Osteocyte (in vitro differentiated cells): ENCODE measurements at places on chromosomes 16 and 17. TPM values are rescaled to one million over a fixed set of nuclear protein-coding genes. Genes with fewer than 3 reads are reported as not detected.

The C17orf67 gene
- 1.6 and 2.4 TPM in 2 replicates for total RNA-seq

The NR1D1 gene
- total RNA-seq: 6.1 and 6.9 TPM in 2 replicates

The TRIM25 gene
- 28.1 and 35.1 TPM in 2 replicates for total RNA-seq

The DCUN1D3 gene
- 19.3 and 19.6 TPM in 2 replicates for total RNA-seq

The DPEP3 gene
- total RNA-seq: not detected in 2 replicates

The GALR2 gene
- not detected in 2 replicates for total RNA-seq

The LRRC75A gene
- 1.8 and 2.0 TPM in 2 replicates for total RNA-seq

DNA sequence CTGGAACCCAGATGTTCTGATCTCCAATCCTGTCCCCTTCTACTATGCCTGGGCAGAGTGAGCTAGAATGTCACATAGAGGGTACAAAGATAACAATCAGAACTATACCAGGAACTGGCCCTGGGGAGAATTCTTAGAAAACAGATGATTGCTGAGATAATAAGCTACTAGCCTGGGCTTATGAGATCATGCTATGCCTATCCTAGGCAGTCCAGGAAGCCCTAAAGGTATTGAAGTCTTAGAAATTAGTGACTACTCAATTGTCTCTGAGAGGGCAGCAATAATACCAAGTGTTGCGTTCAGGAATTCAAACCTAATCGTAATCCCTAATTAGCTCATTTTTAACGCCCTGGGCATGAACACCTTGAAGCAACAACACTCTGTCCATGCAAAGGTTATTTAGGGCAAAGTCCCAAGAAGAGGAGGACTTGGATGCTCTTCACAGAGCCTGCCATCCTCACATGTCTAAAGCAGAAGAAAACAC, 77.1 kb downstream of the MMD start:
- peaks cover 19% of the 10 kb centered on the region for H3K27me3 ChIP-seq
- H3K4me3 ChIP-seq: no peak overlapping the region
- H3K36me3 ChIP-seq: no peaks in the 10 kb centered on the region
- no peaks in the 10 kb centered on the region for H3K4me1 ChIP-seq
- no peak overlapping the region for H3K27ac ChIP-seq

- H3K36me3 ChIP-seq: peaks cover 20% of the 10 kb centered on the region
- no peaks in the 10 kb centered on the region for H3K27me3 ChIP-seq
- no peak overlapping the region for H3K4me3 ChIP-seq
- no peak overlapping the region for H3K27ac ChIP-seq
- no peak for DNase-seq
Observed at GRCh38 chr16:84570739-84571403, 47.0 kb downstream of the COTL1 start.

DNA sequence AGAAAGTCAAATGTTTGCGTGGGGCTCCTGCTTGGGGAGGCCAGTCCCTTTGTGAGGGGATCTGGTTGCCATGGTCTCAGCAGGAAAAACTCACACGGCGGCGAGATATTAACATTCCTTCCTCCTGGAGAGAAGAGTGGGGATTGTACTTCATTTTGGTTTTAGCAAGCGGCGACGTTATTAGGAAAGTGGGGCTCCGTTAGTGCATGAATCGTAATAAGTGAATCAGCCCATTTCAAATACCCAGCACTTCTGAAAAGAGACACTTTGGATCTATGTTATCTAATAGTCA, 41.6 kb upstream of the METRNL start:
- peaks cover 34% of the 10 kb centered on the region for H3K36me3 ChIP-seq
- peak; percentile 51 for DNase-seq
- no peaks in the 10 kb centered on the region for H3K27me3 ChIP-seq
- no peak overlapping the region for H3K4me3 ChIP-seq

DNA sequence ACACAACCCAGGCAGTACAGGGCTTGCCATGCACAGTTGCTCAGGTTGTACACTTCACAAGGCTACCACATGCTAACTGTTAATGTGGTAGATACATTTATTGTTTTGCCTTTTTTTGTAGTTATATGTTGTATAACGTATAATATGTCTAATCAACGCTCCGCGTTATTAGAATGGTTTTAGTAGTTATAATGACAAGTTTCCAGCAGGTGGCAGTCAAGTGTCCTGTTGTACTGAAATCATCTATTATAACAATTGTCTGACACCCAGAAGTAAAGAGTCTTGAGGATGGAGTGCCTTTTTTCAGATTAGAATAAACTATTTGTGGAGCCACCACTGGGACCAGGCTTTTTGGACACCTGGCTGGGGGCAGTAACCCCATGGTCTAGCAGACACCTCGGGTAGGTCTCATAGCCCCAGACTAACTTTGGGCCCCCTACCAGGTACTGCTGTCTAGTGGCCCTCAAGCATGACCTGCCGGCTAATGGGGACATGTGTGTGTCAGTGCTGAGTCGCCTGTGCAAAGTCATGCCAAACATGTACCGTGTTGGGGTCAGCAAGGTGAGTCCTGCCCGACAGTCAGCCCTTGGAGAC, 32.8 kb downstream of the MYO15A start:
- DNase-seq: no peak
- H3K27ac ChIP-seq: no peak overlapping the region
- no peaks in the 10 kb centered on the region for H3K36me3 ChIP-seq
- no peak overlapping the region for H3K4me3 ChIP-seq
- no peaks in the 10 kb centered on the region for H3K27me3 ChIP-seq

GRCh38 chr17:60864708-60865005, 187.0 kb downstream of the BCAS3 start:
- H3K36me3 ChIP-seq: peaks cover 5% of the 10 kb centered on the region
- H3K4me1 ChIP-seq: no peaks in the 10 kb centered on the region
- no peak overlapping the region for H3K4me3 ChIP-seq
- no peaks in the 10 kb centered on the region for H3K27me3 ChIP-seq

DNA sequence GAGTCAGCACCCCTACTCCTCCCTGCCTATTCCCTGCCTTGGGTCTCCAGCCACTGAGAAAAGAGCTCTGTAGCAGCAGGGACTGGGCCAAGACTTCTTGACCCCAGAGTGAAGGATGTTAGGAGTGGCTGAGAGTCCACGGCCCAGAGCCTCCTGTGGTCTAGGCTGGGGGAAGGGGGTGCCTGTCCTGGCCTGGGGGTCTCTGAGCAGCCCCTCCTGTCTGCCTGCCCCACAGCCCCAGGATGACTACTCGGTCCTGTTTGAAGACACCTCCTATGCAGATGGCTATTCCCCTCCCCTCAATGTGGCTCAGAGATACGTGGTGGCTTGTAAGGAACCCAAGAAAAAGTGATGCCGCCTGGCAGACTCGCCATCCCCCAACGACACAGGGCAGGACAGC, 5.5 kb downstream of the SULT1A2 start:
- no peak for DNase-seq
- no peaks in the 10 kb centered on the region for H3K27me3 ChIP-seq
- no peak overlapping the region for H3K4me3 ChIP-seq

DNA sequence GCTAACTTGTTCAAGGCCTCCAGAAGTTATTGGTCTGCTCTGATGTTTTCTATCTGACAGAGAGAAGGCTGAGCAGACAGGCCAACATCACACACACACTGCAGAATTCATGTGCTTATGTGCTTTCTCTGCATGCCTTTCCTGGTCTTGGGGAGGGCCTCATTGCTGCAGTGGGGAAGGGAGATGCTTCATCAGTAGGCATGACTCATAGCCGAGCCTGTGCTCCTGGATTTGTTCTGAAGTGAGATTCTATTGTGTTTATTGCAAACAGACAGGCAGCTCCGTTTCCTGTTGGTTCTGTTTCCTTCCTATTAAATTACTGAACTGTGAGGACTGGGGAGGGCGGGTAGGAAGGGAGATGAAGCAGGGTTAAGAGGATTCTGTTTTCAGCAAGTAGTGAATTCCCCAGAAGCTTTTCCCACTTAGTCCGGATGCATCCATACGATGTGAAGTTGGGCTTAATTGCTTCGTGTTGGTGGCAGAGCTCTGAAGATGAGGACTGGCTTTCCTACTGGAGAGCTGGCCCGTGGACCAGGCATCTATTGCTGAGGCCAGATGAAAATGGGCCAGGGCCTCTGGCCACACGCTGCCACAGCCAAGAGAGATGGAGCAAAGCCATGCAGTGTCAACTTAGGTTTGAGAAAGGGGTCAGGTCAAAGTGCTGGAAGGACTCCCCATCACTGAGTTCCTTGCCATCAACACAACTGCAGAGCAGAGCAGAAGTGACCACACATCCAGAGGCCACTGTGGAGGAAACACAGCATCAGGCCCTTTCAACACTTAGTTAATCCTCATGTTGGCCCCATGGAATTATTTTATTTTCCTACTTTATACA, 179.3 kb downstream of the UTP18 start:
- H3K36me3 ChIP-seq: no peaks in the 10 kb centered on the region
- H3K4me1 ChIP-seq: no peaks in the 10 kb centered on the region
- no peak overlapping the region for H3K4me3 ChIP-seq
- DNase-seq: peak; percentile 64
- H3K27ac ChIP-seq: no peak overlapping the region

DNA sequence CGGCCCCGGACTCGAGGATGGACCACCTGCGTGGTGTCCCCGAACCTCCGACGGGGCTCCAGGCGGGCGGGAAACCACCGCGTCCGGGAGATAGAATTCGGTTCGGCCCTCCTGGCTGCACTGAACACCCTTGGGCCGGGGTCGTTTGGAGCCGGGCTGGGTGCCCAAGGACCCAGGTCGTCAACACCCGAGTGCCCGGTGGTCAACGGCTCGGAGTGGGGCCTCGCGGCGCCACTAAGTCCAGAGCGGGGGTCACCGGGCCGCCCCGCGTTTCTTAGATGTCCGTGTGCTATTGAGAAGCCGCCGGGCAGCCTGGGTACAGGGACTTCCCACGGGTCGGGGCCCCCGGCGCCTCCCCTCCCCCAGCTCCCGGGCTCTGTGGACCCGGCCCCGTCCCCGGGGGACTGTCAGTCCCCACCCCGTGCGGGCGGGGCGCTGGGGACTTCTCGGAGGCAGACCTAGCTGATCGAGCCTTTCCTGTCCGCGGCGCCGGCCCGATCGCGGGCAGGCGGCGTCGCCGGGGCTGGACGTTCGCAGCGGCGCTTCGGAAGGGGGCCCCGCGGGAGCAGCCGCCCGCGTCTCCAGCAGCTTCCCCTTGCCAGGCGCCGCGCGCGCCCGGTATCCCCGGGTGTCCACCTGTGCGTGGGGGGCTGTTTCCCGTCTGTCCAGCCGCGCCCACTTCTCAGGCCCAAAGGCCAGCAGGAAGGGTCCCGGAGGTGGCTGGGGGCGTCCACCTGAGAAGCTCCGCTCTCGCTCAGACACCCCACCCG, 655 bp upstream of the NPTX1 start:
- H3K4me1 ChIP-seq: peaks cover 10% of the 10 kb centered on the region
- no peaks in the 10 kb centered on the region for H3K36me3 ChIP-seq
- DNase-seq: no peak
- peaks cover 40% of the 10 kb centered on the region for H3K27me3 ChIP-seq
- H3K27ac ChIP-seq: no peak overlapping the region

DNA sequence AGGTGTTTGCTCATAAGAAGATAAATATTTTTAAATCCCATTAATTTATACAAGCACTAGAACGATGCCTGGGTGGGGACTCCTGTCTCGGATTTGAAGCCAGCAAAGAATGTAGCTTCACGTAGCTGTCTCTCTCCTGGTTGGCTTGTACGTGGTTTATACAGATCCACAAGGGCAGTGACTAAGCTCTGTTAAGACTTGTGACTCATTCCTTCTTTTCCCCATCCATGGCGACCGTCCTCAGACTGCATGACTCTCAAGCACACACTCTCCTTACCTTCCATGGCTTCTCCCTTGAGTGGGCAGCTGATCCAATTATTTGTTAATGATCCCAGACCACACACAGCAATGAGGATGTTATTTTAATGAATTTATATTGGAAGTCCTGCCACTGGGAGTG, 679.7 kb upstream of the SOX9 start:
- H3K27ac ChIP-seq: no peak overlapping the region
- DNase-seq: no peak
- H3K36me3 ChIP-seq: no peaks in the 10 kb centered on the region
- H3K4me1 ChIP-seq: peaks cover 47% of the 10 kb centered on the region
- H3K27me3 ChIP-seq: no peaks in the 10 kb centered on the region

- H3K4me1 ChIP-seq: peaks cover 12% of the 10 kb centered on the region
- H3K27me3 ChIP-seq: no peaks in the 10 kb centered on the region
- H3K36me3 ChIP-seq: peaks cover 13% of the 10 kb centered on the region
- no peak overlapping the region for H3K4me3 ChIP-seq
- DNase-seq: no peak
Observed at GRCh38 chr17:57995076-57995956, 7.3 kb upstream of the VEZF1 start.

DNA sequence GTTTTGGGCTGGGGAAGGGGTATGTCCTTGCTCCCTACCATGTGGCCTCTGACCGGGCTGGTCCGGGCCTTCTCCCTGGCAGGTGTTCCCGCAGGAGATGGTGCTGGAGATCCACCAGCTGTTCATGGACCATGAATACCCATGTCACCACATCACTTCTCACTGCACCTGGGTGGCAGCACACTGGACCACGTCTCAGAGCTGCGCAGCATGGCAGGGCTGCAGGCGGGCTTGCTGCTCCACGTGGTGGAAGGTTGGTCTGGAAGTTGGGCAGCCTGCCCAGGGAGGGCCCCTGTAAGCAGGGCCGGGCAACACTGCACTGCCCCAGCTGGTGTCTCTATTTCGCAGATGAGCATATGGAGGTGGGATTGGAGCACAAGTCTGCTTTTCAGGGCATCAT, 169.5 kb upstream of the ZNF267 start:
- peaks cover 10% of the 10 kb centered on the region for H3K4me1 ChIP-seq
- no peak overlapping the region for H3K4me3 ChIP-seq
- no peak overlapping the region for H3K27ac ChIP-seq
- peaks cover 19% of the 10 kb centered on the region for H3K36me3 ChIP-seq
- no peak for DNase-seq

GRCh38 chr17:42179911-42180410, 981 bp downstream of the KCNH4 start:
- peaks cover 54% of the 10 kb centered on the region for H3K27me3 ChIP-seq
- H3K36me3 ChIP-seq: no peaks in the 10 kb centered on the region
- H3K4me3 ChIP-seq: no peak overlapping the region
- no peak for DNase-seq
- H3K4me1 ChIP-seq: peaks cover 23% of the 10 kb centered on the region

DNA sequence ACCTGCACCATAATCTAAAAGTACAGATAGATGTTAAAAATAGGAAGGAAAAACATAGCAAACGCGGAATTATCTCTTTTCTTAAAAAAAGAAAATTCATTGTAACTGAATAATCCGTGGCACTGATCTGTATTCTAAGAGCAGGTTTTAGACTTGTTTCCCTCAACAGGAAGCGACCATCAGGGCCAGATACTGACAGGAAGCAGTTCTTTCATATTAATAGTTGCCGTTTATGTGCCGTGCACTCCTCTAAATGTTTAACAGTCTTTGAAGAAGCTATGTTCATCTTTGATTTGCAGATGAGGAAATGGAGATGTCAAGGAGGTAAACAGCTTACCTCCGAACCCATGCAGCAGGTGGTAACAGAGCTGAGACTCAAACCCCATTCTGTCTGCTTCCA, 23.6 kb downstream of the DYNLRB2 start:
- no peak overlapping the region for H3K4me3 ChIP-seq
- no peaks in the 10 kb centered on the region for H3K4me1 ChIP-seq
- peaks cover 3% of the 10 kb centered on the region for H3K27me3 ChIP-seq
- DNase-seq: no peak

GRCh38 chr17:13909901-13910519, 159.3 kb upstream of the COX10 start:
- no peaks in the 10 kb centered on the region for H3K36me3 ChIP-seq
- no peaks in the 10 kb centered on the region for H3K4me1 ChIP-seq
- no peaks in the 10 kb centered on the region for H3K27me3 ChIP-seq
- H3K27ac ChIP-seq: no peak overlapping the region
- H3K4me3 ChIP-seq: no peak overlapping the region

- H3K4me1 ChIP-seq: peaks cover 15% of the 10 kb centered on the region
- H3K36me3 ChIP-seq: no peaks in the 10 kb centered on the region
- no peaks in the 10 kb centered on the region for H3K27me3 ChIP-seq
- H3K4me3 ChIP-seq: no peak overlapping the region
- H3K27ac ChIP-seq: no peak overlapping the region
Observed at GRCh38 chr16:27205423-27206065, 2.2 kb downstream of the KDM8 start.
